Activated CD8-positive, alpha-beta memory T cell treated with anti-CD3 and anti-CD28 coated beads, Interleukin-2, amount 50 U/mL, for 4 hours (primary cell): ENCODE measurements at places on chromosomes 3 and 15.

- no peak for DNase-seq
Observed at GRCh38 chr15:80832686-80833085, 53.5 kb downstream of the CEMIP start.

GRCh38 chr3:87367736-87368135 lies 91.4 kb upstream of the POU1F1 start:
- no peak for DNase-seq

DNA sequence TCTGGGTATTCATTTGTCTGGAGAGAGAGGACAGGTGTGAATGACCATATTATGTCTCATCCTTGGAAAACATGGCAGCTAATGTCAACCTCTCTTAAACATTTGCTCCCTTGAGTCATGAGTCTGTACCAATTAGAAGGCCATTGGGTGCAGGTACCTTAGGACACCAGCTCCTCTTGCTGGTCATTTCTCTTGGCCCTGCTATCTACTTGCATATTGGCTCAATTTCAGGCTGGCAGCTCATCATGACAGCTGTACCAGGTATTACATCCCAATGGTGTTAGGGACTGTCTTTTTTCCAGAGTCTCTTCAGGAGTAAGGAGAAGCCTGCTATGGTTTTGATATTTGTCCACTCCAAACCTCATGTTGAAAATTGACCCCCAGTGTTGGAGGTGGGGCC lies 92.2 kb upstream of the ANKRD28 start:
- no peak for DNase-seq

DNA sequence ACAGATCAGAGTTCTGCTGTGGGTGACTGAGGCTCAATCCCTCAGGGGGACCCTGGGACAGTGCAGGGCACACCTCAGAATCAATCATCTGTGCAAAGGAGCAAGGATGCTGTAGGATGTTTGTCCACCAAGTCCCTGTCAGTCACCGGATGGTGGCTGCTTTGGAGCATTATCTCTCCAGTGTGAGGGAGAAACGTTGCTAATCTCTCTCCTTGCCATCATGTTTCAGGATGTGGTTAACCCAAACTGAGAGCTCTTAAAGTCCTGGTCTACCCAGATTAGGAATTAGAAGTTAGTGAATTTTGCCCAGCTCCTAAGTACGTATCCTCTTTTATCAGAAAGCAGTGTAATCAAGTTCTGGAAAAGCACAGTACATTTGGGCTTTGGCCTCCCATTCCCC lies 26.2 kb upstream of the LRRC3B start:
- DNase-seq = no peak

GRCh38 chr3:176789947-176790346 lies 407.3 kb downstream of the TBL1XR1 start:
- no peak for DNase-seq

GRCh38 chr15:69346112-69346511 lies 47.4 kb downstream of the PAQR5 start:
- no peak for DNase-seq
